ENCODE measurements at places on chromosomes 3 and 15.

DNA sequence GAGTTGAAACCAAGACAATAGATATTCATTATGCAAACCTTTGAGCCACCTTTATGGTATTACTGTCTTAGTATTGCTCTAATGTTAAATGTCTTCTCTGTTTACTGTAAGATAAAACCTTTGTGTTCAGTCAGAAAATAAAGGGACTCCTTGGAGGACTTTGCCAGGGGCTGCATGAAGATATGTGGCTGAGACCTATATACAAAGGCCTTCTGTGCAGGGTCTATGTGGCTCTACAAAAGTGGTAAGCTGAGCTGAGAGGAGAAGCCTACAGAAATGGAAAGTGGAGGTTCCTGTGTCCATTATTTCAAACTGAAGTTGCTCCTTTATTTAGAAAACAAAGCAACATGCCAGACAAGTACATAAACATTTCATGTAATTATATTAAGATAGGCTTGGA, 131.5 kb downstream of the FNDC3B start:
- DNase-seq: no peak

DNA sequence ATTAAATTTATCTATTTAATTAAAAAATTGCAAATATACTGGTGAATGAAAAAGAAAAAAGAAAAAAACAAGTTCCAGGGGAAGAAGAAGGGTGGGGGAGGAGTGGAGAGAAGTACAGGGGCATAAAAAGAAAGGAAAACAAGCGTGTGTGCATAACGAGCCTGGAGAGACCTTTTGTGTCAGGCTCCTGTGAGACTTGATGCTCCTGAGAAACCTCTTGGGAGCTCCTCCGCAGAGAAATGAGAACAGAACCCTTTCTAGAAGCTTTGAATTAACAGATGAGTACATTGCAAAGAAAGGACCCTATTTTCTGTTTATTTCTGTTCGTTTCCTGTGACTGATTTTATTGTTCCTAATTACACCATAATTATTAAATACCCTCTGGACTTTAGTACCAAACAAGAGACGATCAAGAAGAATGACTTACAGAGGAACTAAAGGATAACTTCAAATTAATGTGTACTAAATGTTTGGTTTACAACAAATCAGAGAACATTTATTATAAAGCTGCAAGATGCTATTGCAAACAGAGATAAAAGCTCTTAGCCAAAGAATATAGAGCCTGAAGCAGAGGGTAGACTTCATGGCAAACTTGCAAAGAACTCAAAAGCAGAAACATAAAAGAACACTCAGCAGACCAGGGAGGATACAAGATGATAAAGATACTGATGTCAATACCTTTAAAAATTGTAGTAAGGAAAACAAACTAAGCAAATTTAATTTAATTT, 74.7 kb downstream of the DPPA2 start:
- no peak for DNase-seq

GRCh38 chr15:93200081-93200836, 111.2 kb upstream of the RGMA start:
- DNase-seq: no peak

GRCh38 chr3:140816372-140817195, 125.1 kb upstream of the SLC25A36 start:
- DNase-seq: no peak

DNA sequence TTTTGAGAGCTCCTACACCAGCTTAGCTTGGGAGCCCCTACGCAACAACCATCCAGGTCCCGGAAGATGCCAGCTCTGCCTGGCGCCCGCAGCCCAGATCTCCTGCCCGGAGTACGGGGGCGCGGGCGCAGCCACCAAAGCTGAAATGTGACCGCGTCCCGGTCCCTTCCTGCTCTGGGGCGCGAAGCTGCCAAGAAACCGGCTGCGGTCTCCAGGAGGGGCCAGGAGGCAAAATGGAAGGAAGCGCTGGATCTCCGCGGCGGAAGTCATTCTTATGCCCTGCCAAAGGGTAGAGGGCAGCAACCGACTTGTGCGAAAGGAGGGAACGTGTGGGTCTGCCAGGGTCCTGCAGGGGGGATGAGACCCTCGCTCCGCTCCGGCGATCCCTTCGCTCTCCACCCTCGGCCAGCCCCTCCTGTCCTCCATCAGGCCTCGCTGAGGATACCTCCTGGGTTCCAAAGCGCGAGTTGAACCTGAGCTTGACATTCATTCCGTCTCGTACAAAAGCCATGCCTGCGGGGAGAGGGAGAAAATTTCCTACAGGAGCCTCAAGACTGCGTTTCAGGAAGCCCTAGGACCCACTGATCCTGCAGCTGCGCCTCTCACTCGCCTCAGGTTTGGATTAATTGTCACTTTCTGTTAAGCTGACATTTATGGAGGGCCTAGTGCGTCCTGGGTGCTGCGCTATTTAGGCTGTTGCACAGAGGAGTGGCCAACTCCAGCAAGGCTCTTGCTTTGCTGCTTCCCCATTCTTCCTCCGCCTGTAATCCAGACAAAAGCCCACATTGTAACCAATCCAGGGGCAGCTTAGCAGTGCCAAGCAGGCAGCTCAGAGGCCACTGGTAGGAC, 98.3 kb upstream of the VGLL3 start:
- peak; percentile 85 for DNase-seq

DNA sequence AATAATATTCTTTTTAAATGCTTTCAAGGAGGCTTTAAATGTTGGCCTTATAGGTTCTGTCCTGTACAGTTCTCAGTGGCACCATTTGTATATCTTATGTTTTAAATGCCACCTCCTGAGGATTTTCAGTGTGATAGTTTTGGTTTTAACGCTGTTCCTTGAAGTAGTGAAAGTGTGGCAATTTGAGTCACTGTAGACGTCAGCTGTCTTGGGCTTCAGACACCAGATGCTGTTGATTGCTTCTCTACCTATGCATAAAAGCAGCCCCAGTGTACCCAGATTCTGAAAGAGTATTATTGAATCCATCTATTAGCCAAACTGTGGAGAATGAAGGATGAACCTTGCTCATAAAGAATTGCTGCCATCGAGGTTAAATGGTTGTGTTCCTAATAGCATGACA, 316.8 kb upstream of the GBE1 start:
- DNase-seq: no peak

DNA sequence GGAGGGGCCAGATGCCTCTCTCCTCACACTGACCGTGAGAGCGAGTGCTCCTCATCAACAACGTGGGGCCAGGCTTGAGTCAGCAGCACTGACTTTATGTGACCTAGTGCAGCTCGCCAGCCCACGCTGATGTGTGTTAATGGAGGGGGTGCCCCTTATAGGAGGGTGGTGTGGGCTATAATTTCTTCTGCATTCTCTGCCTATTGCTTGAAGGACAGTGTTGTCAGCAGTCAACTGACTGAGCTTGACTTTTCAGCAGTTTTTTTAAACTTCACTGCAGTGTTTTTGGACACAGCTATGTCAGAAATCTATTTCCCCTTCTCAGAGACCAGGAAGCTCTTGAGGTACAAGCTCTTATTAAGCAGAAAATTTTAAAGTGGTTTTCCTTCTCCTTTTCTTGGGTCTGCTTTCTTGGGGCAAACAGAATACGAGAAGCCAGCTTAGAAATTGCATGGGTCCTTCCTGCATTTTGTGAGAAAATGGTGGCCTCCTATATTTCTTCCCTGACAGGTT, 304.8 kb upstream of the CTDSPL start:
- DNase-seq: no peak

GRCh38 chr15:98648654-98649471, 524 bp downstream of the IGF1R start:
- DNase-seq: no peak

DNA sequence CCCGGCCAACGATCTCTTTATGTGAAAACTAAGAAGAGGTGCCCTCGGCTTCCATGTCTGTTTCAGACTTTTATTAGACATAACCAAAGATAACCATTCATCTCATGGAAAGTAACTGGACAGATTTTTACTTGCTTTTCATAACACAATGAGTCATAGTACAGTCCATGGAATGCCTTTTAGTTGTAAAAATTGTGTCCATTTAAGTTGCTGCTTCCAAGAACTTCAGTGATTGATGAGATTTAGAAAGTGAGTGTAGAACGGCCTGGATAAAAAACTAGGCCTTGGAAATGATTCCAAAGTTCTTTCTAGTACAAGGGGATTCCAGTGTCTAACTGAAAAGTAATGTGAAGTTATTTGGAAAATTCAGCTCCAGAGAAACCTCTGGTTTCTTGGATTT, 10.8 kb downstream of the EIF2AK4 start:
- no peak for DNase-seq

DNA sequence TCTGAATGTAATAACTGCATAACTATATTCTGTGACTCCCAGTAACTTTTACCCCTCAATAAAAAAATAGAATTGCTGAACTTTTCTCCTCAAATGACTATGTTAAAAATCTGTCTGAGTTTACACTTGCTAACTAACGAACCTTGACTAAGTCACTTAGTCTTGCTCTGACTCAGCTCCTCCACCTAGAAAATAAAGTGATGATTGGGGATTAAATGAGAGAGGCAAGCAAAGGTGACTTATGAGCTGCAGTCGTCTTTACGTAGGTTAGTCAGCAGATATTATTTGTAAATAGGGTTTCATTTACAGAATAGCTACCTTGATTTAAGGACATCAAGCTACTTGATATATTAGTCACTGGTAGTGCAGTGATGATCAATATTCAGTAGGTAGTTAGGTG, 476.9 kb downstream of the MECOM start:
- no peak for DNase-seq
